Activated naive CD4-positive, alpha-beta T cell treated with anti-CD3 and anti-CD28 coated beads, Interleukin-2, amount 10 ng/mL, durations not matched to agents 7 days and 5 days (primary cell): ENCODE measurements at places on chromosomes 1 and 21.
A peak's percentile ranks its signal among the peaks of the same experiment; 100 is the strongest.

GRCh38 chr1:168422203-168422847 is 121.5 kb downstream of the XCL2 start:
- DNase-seq = no peak

- no peak for DNase-seq
These were observed 18.0 kb downstream of the SLC2A7 start for GRCh38 chr1:9008236-9008635.

DNA sequence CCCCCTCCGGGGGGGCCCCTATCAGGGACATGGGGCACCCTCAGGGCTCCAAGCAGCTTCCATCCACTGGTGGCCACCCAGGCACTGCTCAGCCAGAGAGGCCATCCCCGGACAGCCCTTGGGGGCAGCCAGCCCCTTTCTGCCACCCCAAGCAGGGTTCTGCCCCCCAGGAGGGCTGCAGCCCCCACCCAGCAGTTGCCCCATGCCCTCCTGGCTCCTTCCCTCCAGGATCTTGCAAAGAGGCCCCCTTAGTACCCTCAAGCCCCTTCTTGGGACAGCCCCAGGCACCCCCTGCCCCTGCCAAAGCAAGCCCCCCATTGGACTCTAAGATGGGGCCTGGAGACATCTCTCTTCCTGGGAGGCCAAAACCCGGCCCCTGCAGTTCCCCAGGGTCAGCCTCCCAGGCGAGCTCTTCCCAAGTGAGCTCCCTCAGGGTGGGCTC is 34.9 kb downstream of the TRIM11 start:
- DNase-seq = no peak

GRCh38 chr1:1359308-1359663 is 931 bp upstream of the MXRA8 start:
- DNase-seq = peak; percentile 46

DNA sequence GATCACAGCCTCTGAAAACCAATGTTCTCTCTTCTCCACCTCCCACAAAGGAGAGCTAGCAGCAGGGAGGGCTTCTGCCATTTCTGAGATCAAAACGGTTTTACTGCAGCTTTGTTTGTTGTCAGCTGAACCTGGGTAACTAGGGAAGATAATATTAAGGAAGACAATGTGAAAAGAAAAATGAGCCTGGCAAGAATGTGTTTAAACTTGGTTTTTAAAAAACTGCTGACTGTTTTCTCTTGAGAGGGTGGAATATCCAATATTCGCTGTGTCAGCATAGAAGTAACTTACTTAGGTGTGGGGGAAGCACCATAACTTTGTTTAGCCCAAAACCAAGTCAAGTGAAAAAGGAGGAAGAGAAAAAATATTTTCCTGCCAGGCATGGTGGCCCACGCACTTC is 35.8 kb upstream of the TDRD10 start:
- peak; percentile 9 for DNase-seq

DNA sequence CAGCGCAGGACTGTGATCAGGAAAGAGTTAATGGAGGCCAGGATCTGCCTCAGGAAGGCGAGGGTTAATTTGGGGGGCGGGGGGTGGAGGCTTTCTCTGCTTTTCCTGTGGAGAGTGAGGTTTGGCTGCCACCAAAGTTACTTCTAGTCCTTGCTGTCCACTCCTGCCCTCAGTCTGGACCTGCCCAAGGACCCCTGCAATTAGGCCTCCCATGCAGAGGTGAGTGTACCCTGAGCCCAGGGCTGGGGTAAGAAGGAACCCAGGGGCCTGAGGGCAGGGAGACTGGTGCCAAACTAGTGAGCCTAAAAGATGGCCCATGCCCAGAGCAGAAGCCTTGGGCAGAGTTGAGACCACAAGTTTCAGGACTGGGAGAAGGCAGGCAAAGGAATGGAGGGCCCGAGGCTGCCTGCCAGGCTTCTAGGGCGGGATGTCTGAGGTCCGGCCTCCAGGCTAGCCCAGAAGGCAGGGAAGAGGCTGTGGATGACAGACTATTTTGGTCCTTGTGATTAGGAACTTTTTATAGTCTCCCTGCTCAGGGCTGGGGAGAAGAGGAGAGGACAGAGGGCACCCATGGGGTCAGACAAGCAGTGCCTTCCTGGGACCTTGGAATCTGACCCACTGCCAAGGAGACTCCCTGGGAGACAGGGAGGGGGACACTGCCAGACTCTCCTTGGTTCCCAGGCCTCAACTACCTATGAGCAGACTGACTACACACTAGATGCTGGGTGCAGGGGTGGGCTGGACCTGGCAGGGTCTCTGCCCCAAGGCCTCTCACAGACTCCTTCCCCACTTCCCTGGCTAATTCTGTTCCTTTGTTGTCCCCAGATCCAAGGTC is at the start of gene FAM110D:
Gene FAM110D (plus strand): TSS at position 172 of the 835 bp plus-strand sequence. CDS start 2,213 bp downstream, outside the sequence.
- no peak for DNase-seq

DNA sequence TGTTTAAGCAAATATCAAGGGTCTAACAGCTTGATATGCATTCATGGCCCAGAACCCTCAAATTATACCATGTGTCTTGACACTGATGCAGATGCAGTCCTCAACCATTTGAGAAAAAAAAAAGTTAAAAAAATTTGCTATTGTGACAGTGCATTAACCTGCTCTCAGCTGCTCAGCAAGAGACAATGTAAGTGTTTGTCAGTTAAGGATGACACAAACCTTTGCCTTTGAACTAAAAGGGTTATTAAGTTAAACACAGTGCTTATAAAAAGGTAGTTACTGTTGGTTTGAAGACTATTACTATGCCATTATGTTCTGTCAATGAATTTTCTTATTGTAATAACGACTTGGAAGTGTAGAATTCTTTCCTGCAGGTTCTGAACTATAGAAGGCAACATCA is 655.6 kb upstream of the NEGR1 start:
- DNase-seq = no peak

GRCh38 chr1:209187589-209187988 is 395.9 kb upstream of the CAMK1G start:
- no peak for DNase-seq

DNA sequence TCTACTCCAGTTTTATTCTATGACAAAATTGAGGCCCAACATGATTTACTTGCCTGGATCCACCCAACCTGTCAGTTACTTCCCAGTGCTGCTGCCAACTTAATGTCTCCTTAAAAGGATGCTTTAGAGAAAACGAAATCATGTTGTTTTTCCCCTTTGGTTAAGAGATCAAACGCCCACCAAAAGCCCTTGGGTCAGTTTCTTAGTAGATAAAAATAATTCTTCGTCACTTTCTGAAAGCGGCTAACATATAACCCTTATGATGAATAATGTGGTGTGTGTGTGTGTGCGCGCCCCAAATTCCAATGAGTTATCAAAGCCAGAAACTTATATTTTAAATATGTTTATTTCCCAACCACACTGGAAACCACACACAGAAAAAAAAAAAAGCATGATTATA is 52.7 kb upstream of the LGALS8 start:
- no peak for DNase-seq

DNA sequence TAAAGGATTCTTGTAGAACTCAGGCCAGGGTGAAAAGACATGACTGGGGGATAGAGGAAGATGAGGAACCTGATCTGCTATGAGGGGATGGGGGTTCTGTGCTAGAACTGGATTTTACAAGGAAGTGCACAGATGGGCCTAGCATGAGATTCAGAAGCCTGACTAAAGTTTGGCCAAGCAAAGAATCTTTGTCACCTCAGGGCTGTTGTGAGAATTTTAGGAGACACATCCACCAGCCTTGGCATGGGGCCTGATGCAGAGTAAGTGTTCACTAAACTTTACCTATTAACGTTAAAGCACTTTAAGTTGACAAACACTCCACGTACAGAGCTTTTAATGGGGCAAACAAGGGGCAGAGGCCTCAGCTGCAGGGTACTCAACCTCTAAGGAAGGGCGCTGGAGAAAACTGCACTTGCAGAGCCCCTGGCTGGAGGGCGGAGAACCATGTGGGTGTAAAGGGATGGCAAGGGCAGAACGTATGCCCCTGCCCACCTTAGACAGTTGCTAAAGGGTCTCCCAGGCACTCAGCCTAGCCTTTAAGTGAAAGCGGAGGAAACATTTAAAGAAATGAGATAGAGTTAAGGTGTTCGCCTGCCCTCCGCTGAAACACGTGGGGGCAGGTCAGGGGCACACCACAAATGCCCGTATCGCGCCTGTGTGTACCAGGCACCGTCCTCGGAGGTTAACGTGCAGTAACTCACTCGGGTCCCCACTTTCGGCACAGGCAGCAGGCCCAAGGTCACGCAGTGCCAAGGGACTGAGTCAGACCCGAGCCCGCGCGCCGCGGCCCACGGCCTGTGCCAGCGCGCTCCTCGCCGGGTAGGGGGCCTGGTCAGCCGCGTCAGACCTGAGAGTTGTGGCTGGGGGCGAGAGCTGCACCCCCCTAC is 990 bp upstream of the MRPS6 start:
- no peak for DNase-seq

DNA sequence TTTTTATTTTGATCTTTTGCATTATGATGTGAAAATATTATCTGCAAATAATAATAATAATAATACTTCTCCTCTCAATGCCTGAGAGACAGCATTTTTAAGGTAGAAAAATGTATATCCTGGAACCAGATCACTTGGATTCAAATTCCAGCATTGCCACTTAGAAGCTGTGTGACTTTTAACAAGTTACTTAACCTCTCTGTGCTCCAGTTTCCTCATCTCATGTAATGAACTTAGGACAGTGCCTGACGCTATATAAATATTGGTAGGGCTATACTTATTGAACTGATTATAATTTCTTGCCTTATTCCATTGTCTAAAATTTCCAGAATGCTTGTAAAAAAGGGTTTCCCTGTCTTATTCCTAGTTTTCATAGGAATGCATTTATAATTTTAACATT is 137.2 kb downstream of the IGSF21 start:
- DNase-seq = no peak

GRCh38 chr21:15491100-15491499 is 238.7 kb upstream of the USP25 start:
- no peak for DNase-seq
